ENCODE measurements at places on chromosomes 3 and 15.

DNA sequence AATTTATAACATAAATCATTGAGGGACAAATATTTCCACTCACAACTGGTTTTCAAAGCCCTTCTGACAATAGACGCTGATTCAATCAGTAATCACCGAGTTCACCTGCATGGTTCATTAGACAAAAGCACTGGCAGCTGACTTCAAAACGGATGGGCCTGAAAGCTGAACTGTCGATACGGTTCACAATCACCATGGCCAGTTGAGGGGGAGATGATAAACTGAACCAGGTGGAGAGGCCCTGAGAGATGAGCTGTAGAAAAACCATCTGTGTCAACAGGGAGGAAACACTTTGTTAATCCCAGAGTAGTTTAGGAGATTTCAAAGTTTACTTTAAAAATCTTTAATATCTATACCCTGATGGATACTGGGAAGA, 75.0 kb downstream of the PEX5L start:
- no peak for DNase-seq

GRCh38 chr3:37833302-37834186, 28.1 kb upstream of the CTDSPL start:
- no peak for DNase-seq

GRCh38 chr3:52851348-52851747, 16.5 kb upstream of the MUSTN1 start:
- DNase-seq, result no peak

GRCh38 chr3:42099020-42099765, 8.0 kb downstream of the TRAK1 start:
- DNase-seq, result no peak

DNA sequence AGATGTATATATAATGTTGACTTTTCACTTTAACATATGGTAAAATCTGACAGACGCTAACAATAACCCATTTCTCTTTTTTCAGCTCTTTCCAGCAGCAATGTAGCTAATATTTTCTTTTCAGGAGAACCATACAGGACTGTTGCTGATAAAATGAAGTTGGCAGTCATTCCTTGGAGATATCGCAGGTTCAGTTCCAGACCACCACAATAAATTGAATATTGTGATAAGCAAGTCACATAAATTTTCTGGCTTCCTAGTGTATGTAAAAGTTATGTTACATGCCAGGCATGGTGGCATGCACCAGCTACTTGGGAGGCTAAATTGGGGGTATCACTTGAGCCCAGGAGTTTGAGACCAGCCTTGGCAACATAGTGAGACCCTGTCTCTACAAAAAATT, 31.9 kb upstream of the TM4SF1 start:
- DNase-seq, result no peak

- DNase-seq, result no peak
These were observed 74.5 kb upstream of the BLM start for GRCh38 chr15:90642464-90643300.

- no peak for DNase-seq
These were observed 473.9 kb upstream of the THBS1 start for GRCh38 chr15:39106950-39107349.

- no peak for DNase-seq
These were observed 50.6 kb downstream of the KY start for GRCh38 chr3:134600206-134600605.

- DNase-seq, result no peak
These were observed 41.6 kb upstream of the STRIT1 start for GRCh38 chr3:155334914-155335723.

DNA sequence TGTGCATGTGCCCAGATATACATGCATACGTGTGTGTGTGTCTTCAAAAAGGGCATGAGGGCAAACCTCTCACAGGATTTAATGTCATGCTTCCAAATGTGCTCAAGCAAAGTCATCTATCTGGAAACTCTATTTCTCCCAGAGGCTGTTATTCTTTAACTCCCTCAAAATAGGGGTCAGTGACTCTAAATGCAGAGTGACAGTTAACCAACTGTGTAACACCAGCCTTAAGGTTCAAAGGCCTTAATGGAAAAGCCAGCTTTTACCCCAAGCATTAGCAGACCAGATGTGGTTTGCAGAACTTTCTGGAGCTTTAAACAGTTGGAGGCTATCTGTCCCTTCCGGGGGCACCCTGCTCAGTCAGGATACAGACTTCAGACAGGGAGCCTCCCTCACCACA, 70.4 kb upstream of the SLC7A14 start:
- DNase-seq, result no peak

GRCh38 chr3:175869404-175869803, 1010.3 kb downstream of the NAALADL2 start:
- DNase-seq, result no peak

DNA sequence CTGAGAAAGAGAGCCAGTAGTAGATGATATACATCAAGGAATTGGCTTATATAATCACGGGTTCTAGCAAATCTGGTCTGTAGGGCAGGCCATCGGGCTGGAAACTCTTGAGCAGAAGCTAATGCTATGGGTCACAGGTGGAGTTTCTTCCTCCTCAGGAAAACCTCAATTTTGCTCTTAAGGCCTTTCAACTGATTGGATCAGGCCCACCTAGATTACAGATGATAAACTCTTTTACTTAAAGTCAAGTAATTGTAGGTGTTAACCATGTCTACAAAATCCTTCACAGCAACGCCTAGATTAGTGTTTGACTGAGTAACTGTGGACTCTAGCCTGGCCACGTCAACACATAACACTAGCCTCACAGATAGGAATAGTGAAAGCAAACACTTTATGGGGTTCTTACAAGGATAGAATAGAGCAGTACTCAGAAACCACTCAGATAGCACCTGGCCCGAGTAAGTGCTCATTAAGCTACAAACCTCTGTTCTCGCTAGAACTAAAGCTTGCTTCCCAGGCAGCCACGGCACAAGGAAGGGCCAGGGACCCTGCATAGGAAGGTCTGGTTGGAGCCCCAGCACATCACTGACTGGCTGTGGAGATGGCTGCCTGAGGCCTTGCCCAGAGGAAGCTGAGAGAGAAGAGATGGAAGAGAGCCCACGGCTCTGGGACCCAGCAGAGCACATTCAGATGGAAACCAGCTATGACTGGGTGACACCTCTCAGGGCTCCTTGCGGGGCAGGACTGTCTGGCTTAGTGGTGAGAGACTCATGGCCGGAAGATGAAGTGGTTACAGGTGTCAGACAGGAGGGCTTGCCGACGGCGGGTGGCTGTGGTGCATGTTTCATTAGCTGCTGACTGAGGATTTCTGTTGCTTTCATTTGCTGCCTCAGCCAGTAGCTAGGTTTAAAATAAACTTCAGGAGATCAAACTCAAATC, 202.5 kb upstream of the TLE3 start:
- DNase-seq, result no peak

- no peak for DNase-seq
These were observed 273.2 kb downstream of the PDZRN3 start for GRCh38 chr3:73351423-73352071.

DNA sequence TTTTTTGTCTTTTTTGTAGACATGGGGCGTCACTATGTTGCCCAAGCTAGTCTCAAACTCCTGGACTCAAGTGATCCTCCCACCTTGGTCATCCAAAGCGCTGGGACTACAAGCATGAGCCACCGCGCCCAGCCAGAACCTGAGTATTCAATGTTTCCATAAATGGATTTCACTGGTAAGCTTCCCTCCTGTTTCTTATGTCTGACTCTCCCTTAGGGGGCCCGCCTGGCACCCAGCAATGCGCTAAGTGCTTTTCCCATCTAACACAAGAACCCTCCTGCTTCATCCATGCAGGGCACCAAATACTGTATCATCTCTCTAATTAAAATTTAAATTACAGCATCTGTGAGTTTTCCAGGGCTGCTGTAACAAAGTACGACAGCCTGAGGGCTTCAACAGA, 44.9 kb downstream of the KLF15 start:
- DNase-seq, result no peak

- DNase-seq, result no peak
These were observed 74.0 kb downstream of the POLR2M start for GRCh38 chr15:57780471-57780870.

DNA sequence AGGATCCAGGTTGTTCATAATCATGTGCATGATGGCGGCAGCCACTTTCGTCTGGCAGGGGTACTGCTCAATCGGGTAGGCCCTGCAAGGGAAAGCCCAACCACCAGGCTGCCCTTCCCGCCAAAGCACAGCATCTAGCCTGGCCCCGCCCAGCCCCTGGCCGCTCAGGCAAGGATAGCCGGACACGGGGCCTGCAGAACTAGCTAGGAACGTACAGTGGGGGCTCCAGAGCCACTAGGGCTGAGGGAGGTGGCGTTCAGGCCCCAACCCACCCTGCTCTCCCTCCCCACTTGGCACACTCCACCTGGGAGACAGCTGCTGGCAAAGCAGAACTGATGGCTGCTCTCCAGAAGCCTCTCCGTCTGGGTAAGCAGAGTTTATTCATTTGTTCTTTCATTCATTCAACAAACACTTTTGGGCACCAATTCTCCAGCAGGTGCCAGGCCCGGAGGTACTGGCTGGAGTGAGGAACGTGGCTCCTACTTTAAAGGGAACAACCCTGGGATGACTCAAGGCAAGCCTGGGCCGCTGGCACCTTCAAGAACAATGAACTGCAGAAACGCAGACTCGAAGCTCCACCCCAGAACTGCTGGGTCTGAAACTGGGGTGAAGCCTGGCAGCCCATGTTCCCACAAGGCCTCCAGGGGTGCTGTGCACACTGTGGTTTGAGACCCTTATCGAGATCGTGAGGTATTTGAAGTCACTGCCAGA, 7.8 kb downstream of the UROC1 start:
- no peak for DNase-seq

GRCh38 chr3:158700559-158700958, 28.1 kb upstream of the LXN start:
- DNase-seq, result no peak

DNA sequence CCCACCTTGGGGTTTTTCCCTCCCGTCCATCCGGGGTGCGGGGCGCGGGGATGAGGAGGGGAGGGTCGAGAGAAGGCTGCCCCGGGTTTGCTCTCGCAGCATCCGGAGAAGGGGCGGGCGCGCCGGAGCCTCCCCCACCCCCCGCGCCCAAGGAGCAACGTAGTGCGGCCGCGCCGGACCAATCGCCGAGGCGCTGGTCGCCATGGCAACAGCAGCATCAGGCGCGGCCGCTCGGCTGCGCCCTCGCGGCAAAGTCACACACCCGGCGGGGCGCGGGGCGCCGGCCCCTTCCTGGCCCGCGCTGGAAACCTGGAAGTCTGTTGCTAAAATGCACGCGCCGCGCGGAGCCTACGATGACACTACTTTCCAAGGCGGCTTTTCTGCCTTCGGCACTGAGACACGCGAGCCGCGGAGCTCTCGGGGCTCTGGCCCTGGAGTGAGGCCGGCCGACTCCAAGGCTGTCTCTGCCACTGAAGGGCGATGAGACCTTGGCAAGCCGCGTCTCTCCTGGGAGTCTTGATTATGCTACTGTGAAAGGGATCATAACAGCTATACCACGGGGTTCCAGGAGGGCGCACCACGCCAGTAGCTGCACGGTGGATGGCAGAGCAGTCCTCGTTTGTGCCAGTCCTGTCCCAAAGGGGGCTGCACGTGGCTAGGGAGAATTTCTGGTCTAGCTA, at the start of gene IQSEC1:
Gene IQSEC1 (minus strand): TSS at position 104 of the 680 bp plus-strand sequence. CDS start 415 bp downstream, outside the sequence.
- no peak for DNase-seq

GRCh38 chr3:95029644-95030043, 966.8 kb downstream of the NSUN3 start:
- no peak for DNase-seq

DNA sequence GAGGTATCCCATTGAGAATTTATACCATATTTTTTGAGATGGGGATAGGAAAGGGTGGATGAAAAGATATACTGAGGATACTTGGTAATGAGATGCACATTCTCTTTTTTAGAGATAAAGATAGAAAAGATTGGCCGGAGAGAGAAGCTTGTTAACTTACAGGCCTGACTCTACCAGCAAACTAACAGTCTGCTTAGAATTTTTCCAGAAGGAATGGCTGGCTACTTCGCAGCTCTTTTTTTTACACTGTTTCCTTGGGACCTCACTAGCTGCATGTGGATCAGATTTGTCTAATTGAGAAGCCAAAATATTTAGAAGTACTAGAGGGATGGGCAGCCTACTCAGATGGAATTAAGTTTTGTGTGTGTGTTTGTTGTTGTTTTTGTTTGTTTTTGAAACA, 586.6 kb downstream of the TAFA4 start:
- no peak for DNase-seq

- DNase-seq, result no peak
These were observed 85.7 kb upstream of the SOX2 start for GRCh38 chr3:181626036-181626435.

- DNase-seq, result no peak
These were observed 152.6 kb upstream of the UMPS start for GRCh38 chr3:124577494-124578167.

- no peak for DNase-seq
These were observed 751.7 kb downstream of the CADM2 start for GRCh38 chr3:85710490-85710889.

GRCh38 chr3:37510755-37511154, 336.4 kb upstream of the LRRFIP2 start:
- no peak for DNase-seq

DNA sequence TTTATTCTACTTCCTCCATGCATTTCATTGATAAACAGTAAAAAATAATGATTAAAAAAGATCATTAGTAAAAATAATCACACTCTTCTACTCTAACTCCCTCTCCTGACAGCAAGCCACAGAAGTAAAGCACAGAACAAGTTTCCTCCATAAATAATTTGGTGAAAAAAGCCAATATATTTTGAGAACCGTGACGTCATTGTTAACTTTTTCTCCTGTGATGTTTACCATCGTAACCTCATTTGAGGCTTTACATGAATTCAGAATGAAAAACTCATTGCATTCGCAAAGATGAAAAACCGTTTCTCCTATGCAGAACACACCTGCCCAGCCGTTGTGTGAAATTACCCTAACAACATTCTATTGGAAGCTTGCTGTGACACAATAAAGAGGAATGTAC, 120.7 kb downstream of the NSUN3 start:
- no peak for DNase-seq

DNA sequence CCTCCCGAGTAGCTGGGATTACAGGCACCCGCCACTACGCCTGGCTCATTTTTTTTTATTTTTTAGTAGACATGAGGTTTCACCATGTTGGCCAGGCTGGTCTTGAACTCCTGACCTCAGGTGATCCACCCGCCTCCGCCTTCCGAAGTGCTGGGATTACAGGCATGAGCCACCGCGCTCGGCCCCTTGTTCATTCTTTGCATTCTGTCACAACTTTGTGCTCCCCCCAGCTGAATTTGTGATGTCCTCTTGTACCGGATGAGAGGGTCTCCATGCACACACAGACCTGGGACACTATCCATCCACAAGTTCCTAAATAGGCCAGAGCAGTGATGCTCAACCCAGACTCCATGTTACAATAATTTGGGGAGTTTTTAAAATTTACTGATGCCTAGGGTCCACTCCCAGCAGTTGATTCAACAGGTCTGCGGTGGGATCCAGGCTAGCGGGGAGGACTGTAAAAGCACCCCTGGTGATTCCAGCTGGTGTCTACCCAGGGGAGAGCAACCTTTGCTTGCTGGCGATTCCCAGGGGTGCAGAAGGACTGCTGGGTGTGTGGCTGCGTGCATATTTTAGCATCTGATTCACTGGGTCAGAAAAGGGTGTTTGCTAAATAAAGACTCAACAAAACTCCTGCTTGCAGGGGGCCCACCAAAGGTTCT, 1.0 kb downstream of the RASSF1 start:
- DNase-seq, result no peak

GRCh38 chr3:183466575-183466974, 38.2 kb upstream of the MCF2L2 start:
- DNase-seq, result no peak

- no peak for DNase-seq
These were observed 639.4 kb upstream of the NAALADL2 start for GRCh38 chr3:174219738-174220137.

Data from GM04504 (cell line).